ENCODE measurements at places on chromosomes 2 and 18. TPM values are rescaled to one million over a fixed set of nuclear protein-coding genes. Genes with fewer than 3 reads are reported as not detected.

DNA sequence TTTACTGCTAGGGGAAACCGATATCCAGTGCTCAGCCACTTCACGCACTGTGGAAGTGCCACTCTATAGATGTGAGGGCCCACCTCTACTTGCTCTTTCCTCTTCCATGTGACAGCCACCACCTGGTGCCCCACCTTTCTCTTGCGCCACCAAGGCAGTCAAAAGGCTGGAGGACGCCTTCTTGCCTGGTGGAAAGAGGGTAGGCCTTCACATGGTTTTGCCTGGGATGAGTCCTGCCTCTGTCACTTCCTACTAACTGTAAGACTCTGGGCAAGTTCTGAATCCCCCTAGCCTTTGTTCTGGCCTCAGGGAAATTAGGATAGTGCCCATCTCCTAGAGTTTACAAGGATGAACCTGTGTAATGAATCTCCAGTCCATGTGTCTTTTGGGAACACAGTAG is 66.1 kb upstream of the ODC1 start:
- DNase-seq = no peak

GRCh38 chr18:55244546-55244945 is 285.3 kb upstream of the CCDC68 start:
- DNase-seq = no peak

The GRB14 gene
- total RNA-seq = not detected

GRCh38 chr2:179932786-179933185 is 71.4 kb upstream of the ZNF385B start:
- DNase-seq = no peak

The EIF2AK3 gene
- total RNA-seq = 29.2 TPM

DNA sequence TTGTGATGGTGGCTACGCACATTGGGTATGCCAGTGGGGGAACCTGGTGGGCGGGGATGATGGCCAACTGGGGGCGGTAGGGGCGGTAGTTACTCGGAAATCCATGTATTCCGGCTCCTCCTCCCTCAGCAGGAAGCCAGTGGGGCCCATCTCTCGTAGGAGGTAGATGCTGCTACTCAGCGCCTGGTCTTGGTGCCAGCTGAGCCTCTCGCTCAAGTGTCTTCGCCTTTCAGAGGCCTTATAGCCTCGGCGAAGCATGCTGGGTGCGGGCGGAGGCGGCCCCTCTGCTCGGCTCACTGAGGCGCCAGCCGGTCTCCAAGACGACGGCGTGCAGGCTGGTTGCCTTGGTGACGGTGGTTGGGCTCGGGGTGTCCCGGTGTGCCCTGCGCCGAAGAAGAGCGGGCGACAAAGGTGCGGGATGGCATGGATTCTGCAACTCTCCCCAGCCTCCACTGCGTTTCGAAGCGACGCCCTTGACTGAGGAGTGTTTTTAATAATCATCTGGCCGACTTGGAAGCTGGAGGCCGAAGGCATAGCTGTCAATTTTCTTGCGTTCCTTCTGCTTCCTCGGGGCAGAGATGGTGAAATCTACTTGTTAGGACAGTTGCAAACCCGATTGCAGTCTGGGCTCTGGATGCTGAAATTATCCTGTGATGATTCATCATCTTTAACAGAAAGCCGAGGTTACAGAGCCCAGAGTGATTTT is at the start of gene ZSWIM2:
Gene ZSWIM2 (minus strand): TSS at position 298 of the 706 bp plus-strand sequence. CDS start 40 bp downstream, at position 258.
- no peak for DNase-seq

GRCh38 chr2:62054029-62054791 is 141.7 kb upstream of the B3GNT2 start:
- no peak for DNase-seq

DNA sequence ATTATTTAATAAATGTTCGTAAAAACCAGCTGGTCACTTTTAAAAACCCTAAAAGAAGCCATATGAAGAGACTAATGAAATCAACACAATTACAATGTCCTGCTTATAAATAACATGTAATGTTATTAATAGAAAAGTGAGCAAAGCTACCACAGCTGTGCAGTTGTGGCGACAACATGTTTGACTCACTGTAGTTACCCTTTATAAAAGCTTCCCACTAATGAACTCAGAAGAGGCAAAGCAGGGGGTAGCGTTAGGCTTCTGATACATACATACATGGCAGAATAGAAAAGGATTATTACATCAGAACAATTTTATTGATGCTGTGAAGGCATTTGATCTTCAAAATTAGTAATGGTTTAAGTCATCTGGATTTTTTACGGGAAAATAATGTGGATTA is 219.7 kb downstream of the SLC4A10 start:
- no peak for DNase-seq

The PLEKHH2 gene
- total RNA-seq = 0.35 TPM

DNA sequence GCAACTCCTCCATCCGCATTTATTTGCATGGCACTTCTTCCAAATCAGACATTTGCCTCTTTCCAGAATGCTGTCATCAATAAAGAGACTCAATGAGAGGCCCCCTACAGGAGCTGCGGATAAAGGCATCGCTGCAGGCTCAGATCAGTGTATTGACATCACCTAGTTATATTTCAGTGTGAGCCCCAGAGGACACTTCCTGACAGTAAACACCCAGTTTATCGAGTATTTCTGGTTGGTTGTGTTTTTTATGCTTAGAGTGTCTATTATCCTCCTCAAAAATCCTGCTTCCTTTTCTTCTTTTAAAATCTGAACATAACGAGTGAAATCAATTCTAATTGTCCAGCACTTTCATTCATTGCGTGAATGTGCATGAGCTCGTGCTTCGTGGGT is 38.8 kb downstream of the NRP2 start:
- DNase-seq = no peak

- DNase-seq = no peak
These were observed 20.3 kb downstream of the AGAP1 start for GRCh38 chr2:235513984-235514626.

GRCh38 chr2:207132019-207132418 is 33.7 kb downstream of the KLF7 start:
- DNase-seq = no peak

The GPR45 gene
- not detected for total RNA-seq

GRCh38 chr2:98180456-98180855 is 93.5 kb downstream of the VWA3B start:
- no peak for DNase-seq

The UGT1A4 gene
- total RNA-seq = not detected

GRCh38 chr2:150589681-150590080 is 102.2 kb upstream of the RND3 start:
- no peak for DNase-seq

DNA sequence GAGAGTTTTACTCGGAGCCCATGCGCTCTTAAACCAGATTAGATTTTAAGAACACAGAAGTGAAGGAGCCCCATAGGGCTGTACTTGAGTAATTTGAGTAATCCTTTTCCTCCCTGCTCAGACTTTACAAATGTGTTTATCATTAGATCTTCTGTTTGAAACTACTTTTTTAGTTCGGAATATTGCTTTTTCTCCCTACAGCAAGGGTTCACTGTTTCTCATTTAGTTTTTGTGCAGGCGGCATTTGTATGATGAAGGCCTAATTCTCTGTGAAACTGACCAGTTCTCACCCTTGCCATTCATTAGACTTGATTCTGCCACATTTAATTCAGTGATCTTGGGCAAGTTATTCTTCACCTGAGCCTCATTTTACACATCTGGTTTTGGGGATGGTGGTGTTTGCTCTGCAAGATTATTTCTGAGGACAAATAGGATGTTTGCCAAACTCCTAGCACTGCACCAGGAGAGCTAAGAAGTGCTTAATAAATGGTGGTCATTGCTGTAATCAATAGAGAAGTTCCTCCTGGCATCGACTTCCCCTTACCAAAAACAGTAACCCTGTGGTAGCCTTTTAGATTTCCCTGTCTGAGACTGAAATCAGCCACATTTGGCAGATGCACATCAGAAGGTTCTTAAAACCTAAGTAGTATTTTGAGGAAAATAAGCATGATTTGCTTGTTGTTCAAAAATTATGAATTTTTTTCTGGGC is 2.2 kb downstream of the B3GNT2 start:
- DNase-seq = no peak

GRCh38 chr2:71832388-71832787 is 315.3 kb downstream of the CYP26B1 start:
- DNase-seq = no peak

- DNase-seq = no peak
These were observed 899 bp upstream of the GFPT1 start for GRCh38 chr2:69387770-69388481.

DNA sequence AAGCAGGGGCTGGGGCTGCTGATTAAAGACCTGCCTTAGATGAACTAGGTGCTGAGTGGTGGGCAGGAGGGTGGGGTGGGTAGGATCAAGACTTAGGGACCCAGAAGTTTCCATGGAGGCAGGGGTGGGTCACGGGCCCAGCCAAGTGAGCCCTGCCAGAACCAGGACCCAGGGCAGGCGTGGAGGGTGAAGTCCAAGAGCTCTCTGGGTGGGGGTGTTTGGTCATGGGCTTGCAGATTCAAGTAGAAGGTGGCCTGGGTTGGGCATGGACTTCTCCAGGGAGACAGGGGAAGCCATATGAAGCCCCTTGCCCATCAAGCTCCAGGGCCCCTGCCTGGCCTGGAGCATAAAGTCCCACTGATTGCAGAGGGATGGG is 168.8 kb downstream of the SMAD7 start:
- DNase-seq = no peak

DNA sequence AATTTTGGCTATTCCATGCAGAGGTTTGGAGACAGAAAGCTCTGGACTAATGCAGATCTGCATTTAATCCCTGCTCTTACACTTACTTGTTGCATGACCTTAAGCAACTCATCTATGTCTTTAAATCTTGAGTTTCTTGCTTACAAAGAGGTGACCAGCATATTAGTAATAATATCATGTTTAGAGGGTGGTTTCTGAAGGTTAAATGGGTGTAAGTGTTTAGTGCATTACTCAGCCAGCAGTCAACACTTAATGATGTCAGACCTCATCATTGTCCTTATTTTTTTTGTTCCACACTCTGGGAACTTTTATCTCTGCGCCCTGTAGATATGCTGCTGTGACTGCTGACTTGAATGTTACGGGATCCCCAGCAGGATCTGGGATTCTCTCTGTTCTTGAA is 1.7 kb downstream of the IL1RL1 start:
- no peak for DNase-seq

GRCh38 chr2:209610631-209611030 is 161.0 kb upstream of the UNC80 start:
- no peak for DNase-seq

DNA sequence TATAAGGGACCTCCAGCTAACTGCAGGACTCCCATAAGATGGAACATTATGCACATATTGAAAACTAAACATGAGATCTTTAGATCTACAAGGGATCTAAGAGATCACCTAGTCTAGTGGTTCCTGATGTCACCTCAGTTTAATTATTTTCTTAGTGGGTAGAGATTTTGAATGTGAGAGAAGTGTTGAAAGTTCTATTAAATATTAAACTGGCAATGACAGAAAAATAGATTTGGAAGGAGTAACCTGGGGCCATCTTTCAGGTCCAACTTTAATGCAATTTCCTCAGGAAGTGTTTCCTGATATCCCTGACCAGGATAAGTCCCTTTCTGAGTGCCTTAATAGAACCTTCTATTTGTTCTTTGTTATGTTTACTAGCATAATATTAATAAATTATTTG is 29.1 kb upstream of the CPS1 start:
- DNase-seq = no peak

GRCh38 chr2:149661844-149662243 is 74.3 kb upstream of the MMADHC start:
- no peak for DNase-seq

GRCh38 chr2:98390571-98391476 is 44.6 kb downstream of the CNGA3 start:
- DNase-seq = no peak

The ACMSD gene
- not detected for total RNA-seq

DNA sequence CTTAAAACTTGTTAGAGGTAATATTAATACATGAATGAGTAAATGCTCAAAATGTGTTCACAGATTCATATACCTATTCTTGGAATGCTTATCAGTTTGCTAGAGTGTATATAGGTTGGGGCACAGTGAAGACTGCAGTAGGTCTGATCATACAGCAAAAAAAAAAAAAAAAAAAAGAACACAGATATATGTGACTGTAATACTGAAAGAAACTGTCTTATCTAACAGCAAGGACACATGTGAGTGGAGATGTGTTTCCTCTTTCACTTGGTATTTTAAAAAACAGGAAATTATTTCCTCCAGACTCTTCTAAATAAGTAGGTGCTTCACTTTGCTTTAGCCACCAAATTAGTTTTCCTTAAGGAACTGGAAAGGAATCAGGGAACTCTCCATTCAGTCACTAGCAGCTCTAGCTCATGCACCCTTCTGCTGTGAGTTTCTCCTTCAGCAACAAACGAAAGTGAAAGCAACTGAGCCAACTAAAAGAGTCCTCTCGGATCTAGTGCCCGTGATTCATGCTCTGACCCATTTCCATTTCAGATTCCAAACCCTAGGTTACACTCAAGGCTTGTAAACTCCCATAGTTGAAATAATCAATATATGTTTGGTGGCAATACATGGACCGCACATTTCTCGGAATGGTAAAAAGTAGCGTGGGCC is 98.5 kb downstream of the DSEL start:
- peak; percentile 19 for DNase-seq

- no peak for DNase-seq
These were observed 306.9 kb upstream of the NT5C1B start for GRCh38 chr2:18896125-18896764.

All from activated CD4-positive, alpha-beta memory T cell treated with anti-CD3 and anti-CD28 coated beads, Interleukin-2, amount 10 ng/mL, durations not matched to agents 7 days and 5 days (primary cell).